Fibroblast of skin of right quadriceps (primary cell): ENCODE measurements at places on chromosomes 13 and 19.

DNA sequence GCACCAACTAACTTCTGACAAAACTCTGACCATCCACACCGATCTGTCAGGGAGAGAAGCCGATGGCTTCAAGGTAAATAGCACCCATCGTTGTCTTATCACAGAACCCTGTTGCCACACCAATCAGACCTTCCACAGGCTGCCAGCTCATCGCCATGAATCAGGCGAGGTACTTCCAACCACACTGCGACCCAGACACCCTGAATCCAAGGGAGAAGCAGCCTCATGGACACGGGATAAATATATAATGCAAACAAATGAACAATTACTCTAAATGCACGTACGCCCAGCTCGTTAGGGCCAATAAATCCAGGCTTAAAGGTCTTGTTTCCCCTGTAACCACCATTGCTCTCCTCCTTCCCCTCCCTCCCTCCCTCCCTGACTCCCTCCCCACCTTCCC, 20.8 kb downstream of the RANBP3 start:
- DNase-seq, result no peak

- peak; percentile 81 for DNase-seq
Observed at GRCh38 chr13:93559718-93560117, 333.1 kb downstream of the GPC6 start.

GRCh38 chr13:41354416-41354815, 43.3 kb downstream of the NAA16 start:
- no peak for DNase-seq

DNA sequence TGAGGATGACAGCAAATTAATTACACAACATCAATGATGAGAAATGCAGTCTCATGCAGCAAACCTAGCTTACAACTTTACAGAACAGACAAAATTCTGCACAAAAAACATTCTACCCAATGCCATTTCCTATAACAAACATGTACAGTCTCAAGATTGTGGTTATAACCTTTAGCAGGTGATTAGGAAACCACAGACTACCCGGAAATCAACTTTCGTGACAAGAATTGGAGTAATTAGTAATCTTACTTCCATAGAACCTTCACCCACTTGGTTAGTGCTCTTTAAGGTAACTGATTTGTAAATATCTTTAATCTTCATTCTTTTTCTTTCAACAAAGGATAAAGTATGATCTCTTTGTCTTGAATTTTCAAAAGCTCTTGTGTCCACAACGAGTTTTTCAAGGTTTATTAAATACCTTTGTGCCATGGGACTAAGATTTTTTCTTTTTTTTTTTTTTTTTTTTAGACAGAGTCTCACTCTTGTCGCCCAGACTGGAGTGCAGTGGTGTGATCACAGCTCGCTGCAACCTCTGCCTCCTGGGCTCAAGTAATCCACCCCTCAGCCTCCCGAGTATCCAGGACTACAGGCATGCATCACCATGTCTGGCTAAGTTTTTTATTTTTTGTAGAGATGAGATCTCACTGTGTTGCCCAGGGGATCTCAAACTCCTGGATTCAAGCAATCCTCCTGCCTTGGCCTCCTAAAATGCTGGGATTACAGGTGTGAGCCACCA, 78.8 kb downstream of the MAP4K1 start:
- no peak for DNase-seq

DNA sequence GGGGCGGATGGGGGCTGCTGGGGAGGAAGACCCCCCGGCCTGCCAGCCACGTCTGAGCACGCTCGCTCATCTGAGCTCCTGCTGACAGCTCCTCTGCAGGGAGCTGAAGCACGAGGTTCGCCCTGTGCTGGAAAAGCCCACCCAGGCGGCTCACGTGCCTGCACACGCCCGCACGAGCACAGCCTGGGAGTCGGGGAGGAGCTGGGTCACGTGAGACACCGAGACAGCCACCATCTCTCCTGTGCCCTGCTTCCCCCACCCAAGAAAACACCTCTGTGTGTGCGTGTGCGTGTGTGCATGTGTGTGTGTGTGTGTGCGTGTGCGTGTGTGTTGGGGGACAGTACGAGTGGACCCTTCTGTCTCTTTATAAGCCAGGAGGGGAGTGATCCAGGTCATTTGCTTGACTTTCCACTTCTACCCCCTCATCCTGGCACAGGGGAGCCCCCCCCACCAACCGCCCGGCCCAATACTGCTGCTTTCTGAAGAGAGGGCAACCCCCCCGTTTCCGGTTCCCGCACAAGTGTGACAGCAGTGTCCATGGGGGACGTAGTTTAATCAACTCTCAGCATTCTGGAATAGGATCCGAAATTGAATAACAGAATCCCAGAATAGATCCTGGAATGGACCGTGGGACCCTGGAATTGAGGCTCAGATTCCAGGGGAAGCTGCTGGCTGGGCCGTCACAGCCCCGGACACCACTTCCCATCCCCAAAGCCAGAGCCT, 42.5 kb downstream of the CELF5 start:
- no peak for DNase-seq

GRCh38 chr19:49957262-49957915, 3.6 kb downstream of the SIGLEC11 start:
- DNase-seq, result no peak

- DNase-seq, result no peak
Observed at GRCh38 chr19:7542556-7543348, 7.2 kb downstream of the PNPLA6 start.

DNA sequence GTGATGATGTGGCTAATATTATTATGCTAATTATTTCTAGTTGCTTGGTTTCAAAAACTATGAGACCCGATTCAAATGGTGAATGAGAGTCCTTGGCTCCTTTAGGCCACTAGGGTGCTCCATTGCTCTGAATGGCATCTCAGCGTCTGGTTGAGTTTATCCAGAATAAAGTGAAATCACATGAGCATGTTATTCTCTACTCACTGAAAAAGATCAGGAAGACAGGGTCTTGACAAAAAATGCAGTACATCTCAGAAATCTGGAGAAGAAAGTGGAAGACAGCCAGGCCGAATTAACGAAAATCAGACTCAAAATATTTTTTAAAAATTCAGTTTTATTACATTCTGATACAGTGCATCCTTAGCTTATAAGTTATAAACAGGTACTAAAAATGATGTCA, 516.2 kb downstream of the MYO16 start:
- DNase-seq, result peak; percentile 76

DNA sequence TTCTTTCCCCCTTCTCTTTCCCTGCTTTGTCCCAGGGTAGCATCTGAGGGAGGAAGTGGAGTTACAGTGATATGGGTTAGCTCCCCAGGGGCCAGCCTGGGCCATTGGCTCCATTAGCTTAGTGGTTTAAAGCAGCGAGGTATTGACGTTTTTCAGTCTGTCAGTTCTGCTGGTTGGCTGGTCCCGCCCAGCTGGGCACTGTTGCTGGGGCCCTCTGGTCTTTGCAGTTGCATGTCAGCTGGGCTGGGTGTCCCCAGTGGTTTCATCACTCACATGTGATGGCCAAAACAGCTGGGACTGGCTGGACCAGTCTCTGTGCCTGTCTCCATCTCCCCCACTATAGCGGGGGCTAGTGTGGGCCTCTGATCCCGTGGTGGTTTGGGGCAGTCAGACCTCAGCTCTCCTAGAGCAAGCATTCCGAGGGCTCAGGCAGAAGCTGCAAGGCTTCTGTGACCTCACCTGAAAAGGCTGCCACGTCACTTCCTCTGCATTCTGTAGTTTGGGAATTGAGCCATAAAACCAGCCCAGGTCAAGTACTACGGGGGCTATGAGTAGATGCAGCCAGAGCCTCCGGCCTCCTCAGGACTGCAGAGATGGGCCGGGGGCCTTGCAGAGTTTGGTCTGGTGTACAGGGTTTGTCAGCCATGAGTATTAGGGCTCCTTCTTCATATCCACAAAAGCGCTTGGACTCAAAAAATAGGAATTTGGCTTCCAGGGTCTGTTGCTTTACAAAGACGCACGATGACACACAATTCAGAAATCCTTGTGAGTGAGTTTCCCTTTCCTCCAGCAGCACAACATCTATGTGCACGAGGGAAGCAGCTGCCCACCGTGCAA, 30.0 kb downstream of the TSSK6 start:
- DNase-seq, result peak; percentile 54

- no peak for DNase-seq
Observed at GRCh38 chr19:11931513-11931912, 6.6 kb downstream of the ZNF700 start.

GRCh38 chr19:44850641-44851109, 4.6 kb downstream of the NECTIN2 start:
- no peak for DNase-seq

- no peak for DNase-seq
Observed at GRCh38 chr19:16375157-16375935, 50.7 kb downstream of the KLF2 start.

DNA sequence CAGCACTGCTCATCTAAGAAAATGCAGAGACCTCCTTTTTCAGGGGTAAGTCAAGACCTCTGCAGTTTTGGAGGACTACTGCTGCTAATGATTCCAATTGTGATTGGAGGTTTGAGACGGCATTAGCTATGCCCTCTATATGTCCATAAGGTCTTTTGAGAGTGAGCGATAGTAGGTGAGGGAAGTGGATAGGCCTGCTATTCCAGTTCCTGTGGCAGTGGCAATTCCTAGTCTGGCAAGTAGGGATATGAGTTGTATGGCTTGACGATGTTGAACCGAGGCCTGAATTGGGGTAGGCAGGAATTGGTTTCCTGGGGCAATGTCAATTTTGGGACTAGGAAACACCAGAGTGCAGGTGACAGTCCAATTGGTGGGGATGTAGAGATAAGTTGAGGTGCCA, 913.1 kb upstream of the SLITRK5 start:
- DNase-seq, result no peak

- no peak for DNase-seq
Observed at GRCh38 chr13:35765366-35765765, 288.9 kb upstream of the MAB21L1 start.

GRCh38 chr13:112651750-112652511, 37.9 kb upstream of the ATP11A start:
- DNase-seq, result no peak

- no peak for DNase-seq
Observed at GRCh38 chr13:48728226-48728625, 74.5 kb downstream of the CYSLTR2 start.

GRCh38 chr19:8702350-8702749, 3.8 kb upstream of the ACTL9 start:
- DNase-seq, result no peak

DNA sequence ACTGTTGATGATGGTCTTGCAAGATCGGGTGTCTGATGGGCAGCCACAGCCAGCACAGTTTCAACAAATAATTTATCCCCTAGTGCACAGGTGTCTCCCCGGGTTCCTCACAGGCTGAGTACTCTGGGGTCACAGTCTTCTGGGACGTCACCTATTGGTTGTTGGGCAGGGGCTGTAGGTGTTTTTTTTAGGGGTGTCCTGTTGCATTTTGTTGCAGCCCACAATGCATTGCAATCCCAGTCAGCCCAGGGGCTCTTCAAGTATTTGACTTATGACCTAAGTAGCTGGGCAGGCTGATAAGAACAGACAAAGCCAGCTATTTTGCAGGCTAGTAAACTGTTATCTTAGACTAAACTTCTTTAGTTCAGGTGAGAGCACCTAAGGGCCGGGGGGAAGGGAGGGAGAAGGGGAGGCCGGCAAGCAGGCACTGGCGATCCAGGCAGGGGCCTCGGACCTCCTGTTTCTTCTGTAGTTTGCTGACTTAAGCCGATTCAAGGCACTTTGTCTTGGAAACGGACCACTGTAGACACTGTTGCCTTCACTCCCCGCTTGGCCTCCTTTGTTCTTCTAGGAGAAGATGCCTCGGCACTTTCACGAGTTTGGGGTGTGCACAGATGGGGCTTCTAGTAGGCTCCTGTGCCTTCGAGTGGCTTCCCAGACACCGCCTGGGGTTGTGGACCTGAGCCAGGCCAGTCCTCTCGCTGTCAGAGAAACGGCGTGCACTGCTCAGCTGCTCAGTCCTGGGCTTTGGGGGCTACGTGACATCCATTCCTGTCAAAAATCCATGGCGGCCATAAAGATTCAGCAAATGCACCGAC, 33.9 kb upstream of the GRTP1 start:
- DNase-seq, result no peak

DNA sequence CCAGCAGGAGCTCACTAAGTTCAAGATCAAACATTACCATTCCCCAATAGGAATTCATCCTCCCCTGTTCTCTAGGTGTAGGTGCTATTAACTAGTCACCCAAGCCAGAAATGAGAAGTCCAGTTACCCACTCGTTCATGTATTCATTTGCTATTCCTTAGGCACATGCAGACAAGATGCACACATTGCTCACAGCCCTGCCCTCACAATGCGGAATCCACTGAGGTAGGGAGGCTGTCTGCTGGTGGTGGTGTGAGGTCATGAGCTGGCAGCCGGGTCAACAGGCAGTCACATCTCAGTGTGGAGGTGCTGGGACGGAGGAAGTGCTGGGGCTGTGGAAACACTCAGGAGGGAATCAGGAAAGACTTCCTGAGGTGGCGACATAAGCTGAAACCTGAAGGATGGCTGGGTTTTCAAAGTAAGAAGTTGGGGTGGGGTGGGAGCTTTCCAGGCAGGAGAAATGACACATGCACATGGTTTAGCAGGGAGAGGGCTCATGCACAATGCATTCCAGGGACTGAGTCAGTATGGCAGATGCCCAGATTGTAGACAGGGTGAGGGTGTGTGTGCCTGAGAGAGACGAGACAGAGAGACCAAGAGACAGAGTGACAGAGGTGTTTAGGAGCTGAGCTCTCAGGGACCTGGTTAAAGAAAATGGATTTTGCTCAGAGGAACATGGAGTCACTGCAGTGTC, 117.6 kb downstream of the USP12 start:
- DNase-seq, result peak; percentile 84

DNA sequence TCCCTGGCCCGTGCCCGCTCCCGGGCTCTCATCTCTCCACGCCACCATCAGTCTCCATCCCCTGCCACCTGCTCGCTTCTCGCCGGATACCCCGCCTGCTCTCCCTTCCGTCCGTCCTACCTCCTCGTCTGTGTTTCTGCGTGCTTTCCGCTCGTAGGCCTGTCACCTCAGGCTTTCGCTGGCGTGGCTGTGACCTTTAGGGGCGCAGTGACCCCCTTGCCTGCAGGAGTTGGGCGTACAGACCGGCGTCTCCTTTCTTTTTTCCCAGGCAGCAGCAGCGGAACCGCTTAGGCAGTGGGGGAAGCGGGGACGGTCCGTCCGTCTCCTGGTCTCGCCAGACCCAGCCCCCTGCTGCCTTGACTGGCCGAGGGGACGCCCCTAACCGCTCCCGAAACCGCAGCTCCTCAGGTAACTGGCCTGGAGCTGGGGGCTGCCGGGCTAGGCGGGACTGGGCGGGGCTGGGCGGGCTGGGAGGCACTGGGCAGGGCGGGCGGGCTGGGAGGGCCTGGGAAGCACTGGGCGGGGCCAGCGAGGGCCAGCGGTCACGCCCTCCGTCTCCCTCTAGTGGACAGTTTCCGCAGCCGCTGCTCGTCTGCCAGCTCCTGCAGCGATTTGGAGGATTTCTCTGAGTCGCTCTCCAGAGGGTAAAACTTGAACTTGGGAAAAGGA, 6.3 kb downstream of the PGLYRP1 start:
- DNase-seq, result peak; percentile 66

GRCh38 chr13:74755065-74755464, 620.9 kb upstream of the KLF12 start:
- DNase-seq, result no peak

DNA sequence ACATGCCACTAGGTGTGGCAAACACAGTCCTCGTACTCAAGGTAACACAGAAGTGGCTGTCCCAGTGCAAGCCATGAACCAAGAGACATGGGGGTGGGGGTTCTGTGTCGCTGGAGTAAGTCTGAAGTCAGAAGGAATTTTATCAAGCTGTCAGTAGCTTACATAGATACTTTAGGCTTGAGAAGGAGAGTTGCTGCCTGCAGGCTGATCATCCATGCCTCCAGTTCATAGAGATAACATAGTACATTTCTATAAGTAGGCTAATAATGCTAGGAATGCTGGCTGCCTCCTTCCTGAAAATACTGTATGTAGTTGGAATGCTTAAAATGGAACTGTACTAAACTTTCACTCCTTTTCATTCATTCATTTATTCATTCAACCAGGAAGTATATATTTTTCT, 70.1 kb downstream of the CAB39L start:
- DNase-seq, result peak; percentile 49
